ENCODE measurements at places on chromosomes 6 and 20. TPM values are rescaled to one million over a fixed set of nuclear protein-coding genes. Genes with fewer than 3 reads are reported as not detected.

The APOM gene
- 0.59 TPM for total RNA-seq

The TPBG gene
- 44.5 TPM for total RNA-seq

The CGA gene
- total RNA-seq = not detected

The SEMG2 gene
- not detected for total RNA-seq

The BCAS1 gene
- 0.37 TPM for total RNA-seq

The STMND1 gene
- not detected for total RNA-seq

The AGPAT4 gene
- 23.9 TPM for total RNA-seq
